ENCODE measurements at places on chromosomes 5 and 9. TPM values are rescaled to one million over a fixed set of nuclear protein-coding genes. Genes with fewer than 3 reads are reported as not detected.

DNA sequence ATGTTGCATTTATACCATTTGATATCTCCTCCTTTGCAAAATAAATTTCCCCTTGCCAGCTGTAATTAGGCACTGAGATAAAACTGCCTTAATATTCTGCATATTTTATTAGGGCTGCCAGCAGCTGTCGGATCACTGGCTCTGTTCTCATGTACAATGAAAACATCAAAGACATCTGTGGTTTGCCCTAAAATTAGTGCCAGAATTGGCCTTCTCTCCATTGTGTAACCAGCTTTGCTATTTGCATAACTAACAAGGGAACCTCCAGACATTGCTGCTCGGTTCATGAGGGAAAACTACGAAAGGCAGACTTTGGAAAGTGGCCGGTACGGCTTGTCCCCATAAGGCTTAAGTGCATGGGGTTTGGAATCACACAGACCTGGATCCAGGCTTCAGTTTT, 45.5 kb upstream of the KIF2A start:
- DNase-seq = no peak

DNA sequence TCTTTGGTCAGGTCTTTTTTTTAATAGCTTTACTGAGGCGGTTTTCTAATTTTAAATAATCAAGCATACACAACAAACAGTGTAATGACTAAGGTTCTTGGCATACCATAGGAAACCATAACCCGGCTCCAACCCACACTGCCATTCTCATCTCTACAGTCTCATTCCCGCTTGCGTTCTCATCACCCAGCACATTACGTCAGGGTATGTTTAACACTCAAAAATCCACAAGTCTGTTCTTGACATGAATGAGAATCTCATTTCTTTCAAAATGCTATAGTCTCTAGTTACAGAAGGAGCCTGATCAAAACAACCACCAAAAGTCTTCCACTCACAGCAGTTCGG, 505 bp downstream of the C5orf34 start:
- DNase-seq = no peak

DNA sequence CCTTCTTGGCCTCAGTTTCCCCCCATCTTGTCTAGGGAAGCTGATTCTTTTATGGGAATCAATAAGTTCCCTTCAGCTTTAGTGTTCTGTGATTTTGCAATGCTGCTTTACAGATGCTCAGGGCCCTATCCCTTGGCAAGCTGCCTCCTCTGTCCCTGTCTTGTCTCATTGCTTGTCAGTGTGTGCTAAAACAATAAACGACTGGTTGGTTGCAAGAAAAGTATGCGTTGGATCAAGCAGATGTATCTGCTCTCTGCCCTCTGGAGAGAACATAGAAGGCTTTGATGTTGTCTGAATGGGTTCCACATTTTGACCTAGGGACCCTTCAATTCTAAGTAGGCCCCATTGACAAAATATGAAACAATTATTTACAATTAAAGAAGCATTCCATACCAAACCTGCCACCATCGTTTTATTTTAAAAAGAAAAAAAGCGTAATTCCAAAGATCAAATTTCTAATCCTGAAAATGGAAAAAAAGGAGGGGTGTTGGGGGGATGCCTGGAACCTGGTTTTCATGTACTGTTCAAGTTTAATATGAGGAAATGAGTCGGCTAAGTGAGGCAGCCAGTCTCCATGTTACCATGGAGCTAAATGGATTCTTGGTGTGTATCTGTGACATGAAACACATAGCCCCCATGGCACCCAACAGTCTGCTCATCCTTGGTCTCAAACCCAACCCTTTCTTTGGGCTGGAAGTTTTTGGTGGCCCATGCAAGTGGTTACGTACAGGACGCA, 31.2 kb upstream of the TARS1 start:
- no peak for DNase-seq

- DNase-seq = no peak
Observed at GRCh38 chr5:29896646-29897045, 1296.8 kb upstream of the CDH6 start.

DNA sequence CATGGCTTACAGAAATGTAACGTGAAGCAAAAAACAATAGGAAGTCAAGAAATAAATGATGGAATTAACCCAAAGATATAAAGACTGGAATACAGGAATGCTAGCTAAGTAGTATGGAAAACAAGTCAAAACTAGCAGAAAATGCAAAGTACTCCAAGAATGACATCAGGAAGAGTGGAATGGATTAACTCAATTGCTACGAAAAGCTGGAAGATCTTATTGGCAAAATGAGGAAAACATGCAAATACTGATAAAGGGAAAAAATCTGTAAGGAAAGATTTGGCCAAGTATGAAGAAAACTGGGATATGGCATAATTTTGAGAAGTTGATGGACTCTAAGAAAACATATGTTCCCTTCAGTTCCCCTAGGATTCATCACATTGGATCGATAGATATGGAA, 324.5 kb upstream of the ZNF608 start:
- DNase-seq = no peak

DNA sequence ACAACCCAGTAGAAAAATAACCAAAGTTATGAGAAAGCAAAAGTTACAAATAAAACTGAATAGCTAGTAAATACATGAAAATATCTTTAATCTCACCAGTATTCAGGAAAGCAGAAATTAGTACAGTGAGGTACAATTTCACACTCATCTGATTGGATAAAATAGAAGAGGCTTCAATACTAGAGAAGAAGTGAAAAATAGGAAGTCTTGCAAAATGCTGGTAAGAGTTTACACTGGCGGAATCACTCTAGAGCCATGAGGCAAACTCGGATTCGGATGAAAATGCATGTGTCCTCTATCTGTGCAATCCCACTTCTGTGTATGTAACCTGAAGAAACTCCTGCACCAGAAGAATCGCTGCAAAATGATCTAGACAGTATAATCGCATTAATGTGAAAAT, 128.9 kb downstream of the CCDC192 start:
- no peak for DNase-seq

GRCh38 chr9:135889564-135890189, 17.7 kb downstream of the CAMSAP1 start:
- no peak for DNase-seq

GRCh38 chr5:179346401-179346800, 1.1 kb upstream of the ADAMTS2 start:
- no peak for DNase-seq

- no peak for DNase-seq
Observed at GRCh38 chr9:133429641-133430161, 7.5 kb downstream of the ADAMTS13 start.

DNA sequence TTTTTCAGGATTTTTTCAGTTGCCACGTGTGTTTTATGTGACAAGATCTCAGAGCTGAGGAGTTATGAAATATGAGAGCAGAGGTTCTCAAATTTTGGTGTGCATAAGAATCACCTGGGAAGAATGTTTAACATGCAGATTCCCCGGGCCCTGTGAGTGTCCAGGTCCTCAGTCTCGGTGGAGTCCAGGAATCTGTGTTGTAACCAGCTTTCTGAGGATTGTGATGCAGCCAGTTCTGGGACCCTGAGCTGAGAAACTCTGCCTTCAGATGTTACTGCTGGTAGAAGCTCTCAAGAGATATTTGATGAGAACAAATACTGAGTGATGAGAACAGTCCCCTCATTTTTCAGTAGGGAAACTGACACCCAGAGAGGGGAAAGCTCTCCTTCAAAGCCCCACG, 102.8 kb upstream of the SAP30L start:
- DNase-seq = no peak

- no peak for DNase-seq
Observed at GRCh38 chr5:6228257-6229250, 149.8 kb downstream of the MED10 start.

- DNase-seq = no peak
Observed at GRCh38 chr9:128771094-128771721, 519 bp downstream of the ZER1 start.

DNA sequence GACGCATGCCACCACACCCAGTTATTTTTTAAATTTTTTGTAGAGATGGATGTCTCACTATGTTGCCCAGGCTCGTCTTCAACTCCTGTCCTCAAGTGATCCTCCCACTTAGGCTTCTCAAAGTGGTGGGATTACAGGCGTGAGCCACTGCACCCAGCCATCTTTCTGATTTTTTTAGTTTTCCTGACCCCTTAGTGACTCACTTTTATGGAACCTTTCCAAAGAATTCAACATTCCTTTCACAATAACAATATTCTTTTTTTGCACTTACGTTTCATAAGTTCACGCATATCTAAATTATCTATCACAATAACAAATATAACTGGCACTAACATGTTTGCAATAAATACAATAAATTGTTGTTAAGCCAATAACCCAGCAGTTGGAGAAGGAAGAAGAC, 8.5 kb downstream of the ELOVL7 start:
- no peak for DNase-seq

DNA sequence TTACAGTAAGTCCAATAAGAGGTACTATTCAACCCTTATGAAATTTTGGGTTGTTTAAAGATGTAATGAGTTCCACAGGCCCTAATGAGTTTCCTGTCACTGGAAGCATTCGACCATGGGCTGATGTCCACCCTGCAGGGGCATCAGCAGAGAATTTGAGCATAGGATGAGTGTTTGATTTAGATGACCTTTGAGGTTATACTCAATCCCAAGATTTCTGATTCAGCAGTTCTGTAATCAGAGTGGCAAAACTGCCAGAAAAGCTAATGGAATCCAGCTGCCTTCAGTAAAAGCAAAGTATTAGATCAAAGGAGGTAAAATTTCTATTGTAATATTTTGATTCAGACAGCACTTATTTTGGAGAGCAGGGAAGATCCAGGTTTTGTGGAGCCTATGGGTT, 68.3 kb downstream of the COX7C start:
- DNase-seq = no peak

DNA sequence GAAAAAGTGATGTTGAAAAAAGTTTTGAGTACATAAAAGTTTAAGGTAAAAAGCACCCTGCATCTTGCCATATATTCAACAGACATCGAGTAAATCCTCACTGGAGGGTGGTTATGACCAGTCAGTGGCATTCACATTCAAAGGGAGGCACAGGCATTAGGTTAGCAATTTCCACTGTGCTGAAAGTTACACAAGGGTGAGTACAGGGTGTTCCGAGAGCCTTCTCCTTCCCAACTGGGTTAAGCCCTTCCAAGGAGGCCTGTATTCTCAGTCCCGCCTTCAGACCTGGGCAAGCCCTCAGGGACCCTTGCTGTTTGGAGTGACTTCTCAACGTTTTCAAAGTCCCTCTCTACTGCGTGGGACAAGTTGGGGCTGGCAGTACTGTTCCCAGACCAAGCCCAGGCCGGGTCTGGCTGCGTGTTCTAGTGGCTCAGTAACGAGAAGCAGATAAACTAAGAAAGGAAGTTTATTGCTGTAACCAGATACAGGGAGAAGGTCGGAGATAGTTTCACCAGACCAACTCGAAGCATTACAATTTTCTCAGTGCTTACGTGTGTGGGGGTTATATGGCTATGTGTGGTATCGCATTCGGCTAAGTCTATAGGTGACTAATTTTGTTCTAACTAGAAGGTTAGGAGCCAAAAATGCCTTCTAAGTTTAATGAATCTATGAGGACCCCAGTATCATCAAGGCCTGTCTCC, 13.0 kb upstream of the SETX start:
- DNase-seq = no peak

- DNase-seq = no peak
Observed at GRCh38 chr5:116497631-116498030, 77.0 kb downstream of the SEMA6A start.

- no peak for DNase-seq
Observed at GRCh38 chr9:21434202-21435014, 5.8 kb upstream of the IFNA1 start.

GRCh38 chr9:35852876-35853865, 17.0 kb downstream of the OR13J1 start:
- no peak for DNase-seq

GRCh38 chr9:39587844-39588499, 232.5 kb downstream of the SPATA31A1 start:
- no peak for DNase-seq

DNA sequence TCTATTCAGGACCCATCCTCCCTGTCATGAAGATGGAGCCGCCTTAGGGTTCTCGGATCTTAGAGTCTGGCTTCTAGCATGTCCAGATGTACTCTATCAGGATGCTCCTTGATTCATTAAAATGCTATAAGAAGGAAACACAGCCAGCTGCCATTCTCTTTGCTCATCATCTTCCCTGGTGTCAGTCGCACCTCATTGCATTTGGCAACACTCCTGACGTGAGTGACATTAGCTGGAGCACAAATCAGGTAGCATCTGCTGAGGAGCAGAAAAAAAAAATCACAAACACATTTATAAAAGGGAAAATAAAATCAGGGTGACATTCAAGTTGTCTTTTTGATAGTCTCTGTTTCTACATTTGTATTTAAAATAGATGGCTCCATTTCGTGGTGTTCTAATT, 226.1 kb upstream of the NMUR2 start:
- DNase-seq = no peak

GRCh38 chr9:89254773-89255125, 56.2 kb upstream of the CKS2 start:
- DNase-seq = no peak

- no peak for DNase-seq
Observed at GRCh38 chr5:157718519-157718918, 12.7 kb upstream of the THG1L start.

DNA sequence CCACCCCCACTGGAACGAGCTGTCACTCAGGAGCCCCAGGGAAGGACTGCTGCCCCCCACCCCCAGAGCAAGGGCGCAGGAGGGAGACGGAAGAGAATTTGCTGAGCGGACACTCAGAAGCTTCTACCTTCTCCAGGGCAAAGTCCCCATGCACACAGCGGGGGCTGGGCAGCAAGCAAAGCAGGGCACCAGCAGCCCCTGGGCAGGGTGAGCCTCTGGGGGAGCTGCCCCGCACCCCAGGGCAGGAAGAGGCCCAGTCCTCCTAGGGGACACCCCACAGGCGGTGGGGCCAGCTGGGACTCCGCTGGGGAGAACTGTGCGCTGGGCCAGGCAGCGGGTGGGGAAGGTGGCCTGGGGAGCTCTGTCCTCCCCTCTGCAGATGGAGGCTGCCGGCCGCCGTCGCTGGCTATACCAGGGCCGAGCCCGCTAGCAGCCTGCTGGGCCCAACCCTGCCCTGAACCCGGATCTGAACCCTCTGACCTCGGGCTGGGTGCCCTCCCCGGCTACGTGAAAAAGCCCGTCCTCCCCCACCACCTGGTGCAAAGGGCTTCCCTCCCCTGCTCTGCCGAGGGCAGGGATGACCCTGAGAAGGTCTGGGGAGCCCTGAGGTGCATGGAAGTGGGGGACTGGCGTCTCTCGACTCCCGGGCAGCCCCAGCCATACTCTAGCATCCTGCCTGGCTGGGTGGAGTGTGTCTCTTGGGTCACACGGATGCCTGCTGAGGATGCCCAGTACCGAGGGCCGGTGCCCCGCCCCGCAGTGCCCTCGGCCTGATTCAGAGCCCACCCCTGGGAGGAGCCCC, 597 bp upstream of the SLC34A3 start:
- no peak for DNase-seq

GRCh38 chr9:89461265-89461664, 36.6 kb downstream of the SEMA4D start:
- no peak for DNase-seq

The DMRT3 gene
- total RNA-seq = not detected

The SV2C gene
- total RNA-seq = 0.32 TPM

The EGR1 gene
- 41.9 TPM for total RNA-seq

The LCN1 gene
- total RNA-seq = not detected

The RC3H2 gene
- 37.0 TPM for total RNA-seq

The RGMB gene
- 0.39 TPM for total RNA-seq

The PCA3 gene
- not detected for total RNA-seq

The RANBP3L gene
- not detected for total RNA-seq

All from activated T-helper 2 cell treated with anti-CD3 and anti-CD28 coated beads, Interferon-gamma antibody, Interleukin-2, Interleukin-4, amounts not matched to agents 10 μg/mL and 5 μg/mL and 100 μg/mL, durations not matched to agents 14 hours and 24 hours and 36 hours (primary cell).